Hindlimb muscle (tissue), 1 donor: ENCODE measurements at places on chromosomes 7 and 10. TPM values are rescaled to one million over a fixed set of nuclear protein-coding genes. Genes with fewer than 3 reads are reported as not detected.

Gene TEX36
- not detected for polyA plus RNA-seq

Gene AUTS2
- polyA plus RNA-seq = 80.5 TPM

Gene AMPH
- polyA plus RNA-seq = 4.8 TPM

Gene BUD31
- 77.2 TPM for polyA plus RNA-seq

Gene CPEB3
- 6.1 TPM for polyA plus RNA-seq

Gene TFPI2
- 1.8 TPM for polyA plus RNA-seq

GRCh38 chr7:95951531-95951930 lies 179.2 kb downstream of the DYNC1I1 start:
- peak; percentile 3 for DNase-seq

GRCh38 chr10:124641282-124642087 lies 102.7 kb downstream of the FAM53B start:
- DNase-seq = peak; percentile 35

DNA sequence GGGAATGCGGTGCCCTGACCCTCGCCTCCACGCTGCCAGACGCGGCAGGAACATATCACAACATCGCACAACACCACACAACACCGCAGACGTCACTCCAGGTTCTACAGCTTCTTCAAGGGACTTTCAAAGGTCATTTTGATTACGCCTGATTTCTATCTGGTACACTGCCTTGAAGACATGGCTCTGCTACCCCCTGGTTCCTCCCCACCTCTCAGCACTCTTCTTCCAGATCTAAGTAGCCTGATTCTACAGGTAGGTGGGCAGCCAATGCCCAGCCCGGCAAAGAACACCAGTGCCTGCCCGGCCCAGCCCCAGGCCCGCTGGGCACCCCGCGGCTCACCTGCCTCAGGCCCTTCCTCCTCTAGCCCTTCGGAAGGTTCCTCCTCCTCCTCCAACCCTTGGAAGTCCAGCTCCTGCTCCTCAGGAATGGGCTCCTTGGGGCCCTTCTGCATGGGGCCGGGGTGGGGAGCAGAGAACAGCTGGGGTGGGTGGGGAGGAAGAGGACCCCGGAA lies 8.4 kb downstream of the GIGYF1 start:
- DNase-seq = no peak

DNA sequence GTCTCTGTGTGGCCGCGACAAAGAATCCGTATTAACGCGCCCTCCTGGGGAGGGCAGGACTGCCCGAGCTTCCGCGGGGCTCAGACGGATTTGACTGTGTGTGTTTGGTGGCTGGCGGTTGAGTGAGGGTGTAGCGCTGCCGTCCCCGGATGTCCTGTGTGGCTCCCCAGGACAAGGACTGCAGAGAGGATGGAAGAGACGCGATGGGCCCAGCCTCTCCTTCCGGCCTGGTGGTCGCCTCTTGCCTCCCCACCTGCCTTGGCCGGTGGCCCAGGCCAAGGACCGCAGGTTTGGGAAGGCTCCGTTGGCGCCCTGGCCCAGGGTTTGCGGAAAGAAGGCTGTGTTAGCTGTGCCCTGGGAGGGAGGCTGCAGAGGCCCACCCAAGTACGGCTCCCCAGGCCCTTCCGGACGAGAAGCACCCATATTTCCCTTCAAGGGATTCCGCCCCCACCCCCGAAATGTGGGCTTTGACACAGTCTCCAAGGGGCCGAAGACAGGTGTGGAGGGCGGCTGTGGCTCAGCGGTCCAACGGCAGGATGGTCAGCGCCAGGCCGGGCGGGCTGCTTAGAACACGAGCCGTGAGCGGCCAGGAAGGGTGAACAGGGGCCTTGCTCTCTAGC lies 2.3 kb downstream of the UNCX start:
- DNase-seq = no peak

DNA sequence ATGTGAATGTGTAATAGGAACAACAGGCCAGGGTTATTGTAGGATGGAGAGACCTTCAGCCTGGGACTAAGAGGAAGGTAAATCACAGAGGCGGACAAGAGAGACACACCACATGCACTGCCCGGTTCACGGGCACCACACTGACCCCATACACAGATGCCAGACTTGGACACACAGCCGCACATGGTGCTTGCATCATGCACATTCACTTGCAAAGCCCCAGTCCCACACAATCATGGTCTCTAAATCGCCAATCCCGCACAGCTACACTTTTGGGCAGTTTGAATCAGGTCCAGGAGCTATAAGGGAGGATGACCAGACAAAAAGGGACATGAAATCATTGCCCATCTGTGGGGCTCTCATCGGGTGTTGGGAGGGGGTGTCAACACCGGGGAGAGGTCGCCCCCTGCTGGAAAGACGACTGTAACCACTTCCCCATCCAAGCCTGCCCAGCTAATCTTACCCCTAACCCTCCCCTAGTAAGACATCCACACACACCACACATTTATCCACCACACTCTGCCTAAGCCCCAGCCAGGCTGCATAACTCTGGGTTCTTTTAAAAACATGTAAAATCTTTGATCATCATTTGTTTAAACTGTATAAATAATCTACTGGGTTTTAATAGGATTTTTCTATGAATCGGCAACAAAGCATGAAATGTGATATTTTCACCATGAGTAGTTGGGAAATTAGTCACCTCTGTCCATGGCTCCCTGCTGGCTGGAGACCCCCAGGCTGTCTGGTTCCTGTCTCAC lies 40.5 kb upstream of the SLF2 start:
- no peak for DNase-seq

DNA sequence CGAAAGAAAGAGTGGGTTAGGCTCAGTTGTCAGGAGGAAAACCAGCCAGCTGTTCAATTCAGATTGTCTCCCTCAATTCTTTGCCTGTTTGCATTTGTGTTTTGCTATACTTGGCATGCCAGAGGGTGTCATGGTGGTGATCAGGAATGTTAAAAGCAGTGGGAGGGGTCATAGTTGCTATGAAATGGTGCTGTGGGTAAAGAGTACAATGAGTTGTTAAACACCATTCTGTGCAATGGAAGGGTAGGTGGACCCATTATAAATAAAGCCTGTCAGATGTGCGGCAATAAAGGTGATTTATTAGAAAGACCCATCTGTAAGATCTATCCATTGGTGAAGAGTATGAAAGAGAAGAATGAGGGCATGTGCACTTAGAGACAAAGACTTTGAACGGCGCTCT lies 82.2 kb downstream of the MRPL32 start:
- DNase-seq = no peak

DNA sequence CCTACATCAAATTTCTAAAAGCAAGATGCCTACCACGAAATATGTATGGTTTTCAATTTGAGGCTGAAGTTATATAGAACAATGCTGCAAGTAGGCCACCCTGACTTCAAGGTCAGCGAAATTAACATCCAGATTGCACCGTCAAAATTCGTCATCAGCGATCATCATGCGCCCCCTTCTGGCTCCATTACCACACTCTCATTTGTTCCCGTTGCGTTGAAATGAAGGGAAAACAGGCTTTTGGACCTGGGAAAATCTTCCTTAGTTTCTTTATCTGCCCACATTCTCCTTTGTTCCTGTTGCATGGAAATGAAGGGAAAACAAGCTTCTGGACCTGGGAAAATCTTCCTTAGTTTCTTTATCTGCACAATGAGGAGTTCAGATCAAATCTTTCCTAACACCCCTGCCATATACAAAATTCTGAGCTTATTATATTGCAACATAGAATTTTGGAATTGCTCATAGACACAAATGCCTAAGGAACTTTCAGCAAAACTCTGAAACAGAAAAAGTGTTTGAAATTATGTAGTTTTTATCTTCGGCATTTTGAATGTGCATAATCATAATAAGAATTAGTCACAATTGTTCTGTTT lies 98.2 kb upstream of the PRKCQ start:
- DNase-seq = peak; percentile 38

- no peak for DNase-seq
These were observed 55.2 kb upstream of the RPA3 start for GRCh38 chr7:7773334-7774309.

GRCh38 chr7:46681865-46682503 lies 760.9 kb upstream of the IGFBP3 start:
- peak; percentile 30 for DNase-seq

GRCh38 chr10:123890226-123890625 lies 1.4 kb downstream of the CPXM2 start:
- DNase-seq = no peak

DNA sequence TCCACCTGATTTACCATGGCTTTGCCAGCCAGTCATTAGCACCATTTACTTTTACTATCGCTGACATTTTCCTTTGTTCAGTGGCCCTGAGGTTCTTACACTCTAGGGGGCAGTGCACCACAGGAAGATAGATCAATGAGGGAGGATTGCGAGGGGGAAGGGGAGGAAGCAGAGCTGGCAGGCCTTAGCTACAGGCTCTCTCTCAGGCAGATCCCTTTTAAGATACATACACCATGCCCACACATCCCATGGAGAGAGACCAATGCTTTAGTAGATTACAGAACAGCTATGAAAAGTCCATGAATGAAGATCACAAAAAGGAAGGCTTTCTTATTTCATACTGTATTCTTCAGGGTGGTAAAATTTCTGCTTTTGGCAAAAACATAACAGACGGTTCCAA lies 47.4 kb downstream of the DENND11 start:
- DNase-seq = peak; percentile 36

- DNase-seq = peak; percentile 36
These were observed 249.2 kb downstream of the SFMBT2 start for GRCh38 chr10:7161484-7162250.

GRCh38 chr10:59618666-59619065 lies 91.0 kb downstream of the SLC16A9 start:
- no peak for DNase-seq

- DNase-seq = no peak
These were observed 2.1 kb downstream of the ZNF511 start for GRCh38 chr10:133310789-133311188.

- no peak for DNase-seq
These were observed 21.6 kb upstream of the FAM180A start for GRCh38 chr7:135770139-135770710.
